ENCODE measurements at places on chromosomes 2 and 18.

DNA sequence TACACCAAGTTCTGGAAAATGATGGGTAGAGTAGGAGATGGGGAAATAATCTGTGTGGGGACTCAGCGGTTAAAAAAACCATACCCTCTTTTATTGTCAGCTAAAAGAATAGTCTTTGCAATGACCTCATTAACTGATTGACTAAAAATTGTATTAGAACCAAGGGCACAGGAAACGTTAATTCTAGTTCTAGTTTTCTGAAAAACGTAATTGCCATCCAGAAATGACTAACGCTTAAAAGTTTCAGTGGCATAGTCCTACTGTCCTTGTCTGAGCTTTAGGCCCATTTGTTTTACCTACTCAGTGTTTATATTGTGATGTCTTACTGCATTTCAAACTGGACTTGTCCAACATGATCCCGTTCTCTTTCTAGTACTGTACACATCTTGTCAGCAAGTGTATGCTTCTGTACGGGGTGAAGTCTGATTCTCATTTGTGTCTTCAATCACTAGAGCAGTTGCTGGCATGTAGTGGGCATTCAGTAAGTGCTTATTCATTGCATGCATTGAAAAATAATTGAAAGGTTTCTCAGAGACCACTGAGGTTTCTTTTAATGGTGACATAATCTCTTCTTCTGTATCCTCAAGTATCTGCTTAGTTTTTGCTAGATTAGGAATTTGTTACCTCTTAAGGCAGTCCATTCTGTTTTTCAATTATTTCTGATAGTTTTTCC lies 81.5 kb downstream of the ZNF407 start:
- DNase-seq, result no peak

DNA sequence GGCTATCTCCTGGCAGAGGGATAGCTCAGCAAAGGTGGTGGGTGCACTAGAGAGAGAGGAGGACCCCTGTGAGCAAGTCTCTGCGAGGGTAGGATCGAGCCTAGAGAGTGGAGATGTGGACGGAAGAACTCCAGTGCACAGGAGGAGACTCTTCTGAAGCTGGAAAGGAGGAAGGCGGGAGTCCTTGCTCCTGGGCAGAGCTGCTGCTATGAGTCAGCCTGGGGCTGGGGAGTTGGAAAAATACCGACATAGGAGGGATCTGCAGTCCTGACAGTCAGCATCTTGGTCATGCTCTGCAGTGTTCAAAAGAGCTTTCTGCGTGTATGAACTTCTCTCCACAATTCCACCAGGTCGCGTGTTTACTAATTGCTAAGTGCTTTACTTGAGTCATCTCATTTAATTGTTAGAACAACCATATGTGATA lies 233.8 kb downstream of the LDLRAD4 start:
- peak; percentile 87 for DNase-seq

- DNase-seq, result no peak
These were observed 641.7 kb downstream of the CBLN2 start for GRCh38 chr18:71902482-71902881.

DNA sequence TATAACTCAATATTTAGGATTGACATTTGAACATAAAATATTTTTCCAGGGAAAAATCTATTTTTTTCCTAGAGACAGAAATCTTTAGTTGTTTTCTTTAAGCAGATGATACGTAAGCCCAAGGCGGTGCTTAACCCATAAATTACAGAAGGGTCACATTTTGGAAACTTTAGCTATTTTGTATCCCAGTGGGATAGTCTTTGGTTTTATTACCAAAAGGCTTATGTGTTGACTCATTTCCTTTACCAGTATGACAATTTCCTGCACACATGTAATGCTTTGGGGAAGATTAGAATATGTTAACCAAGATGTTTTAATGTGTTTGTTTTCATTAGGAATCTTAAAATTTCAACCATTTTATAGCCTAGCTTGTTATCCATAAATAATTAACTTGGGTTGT lies 24.8 kb downstream of the DYNC1I2 start:
- DNase-seq, result peak; percentile 91

- peak; percentile 62 for DNase-seq
These were observed 64.6 kb downstream of the COLEC12 start for GRCh38 chr18:435940-436339.

DNA sequence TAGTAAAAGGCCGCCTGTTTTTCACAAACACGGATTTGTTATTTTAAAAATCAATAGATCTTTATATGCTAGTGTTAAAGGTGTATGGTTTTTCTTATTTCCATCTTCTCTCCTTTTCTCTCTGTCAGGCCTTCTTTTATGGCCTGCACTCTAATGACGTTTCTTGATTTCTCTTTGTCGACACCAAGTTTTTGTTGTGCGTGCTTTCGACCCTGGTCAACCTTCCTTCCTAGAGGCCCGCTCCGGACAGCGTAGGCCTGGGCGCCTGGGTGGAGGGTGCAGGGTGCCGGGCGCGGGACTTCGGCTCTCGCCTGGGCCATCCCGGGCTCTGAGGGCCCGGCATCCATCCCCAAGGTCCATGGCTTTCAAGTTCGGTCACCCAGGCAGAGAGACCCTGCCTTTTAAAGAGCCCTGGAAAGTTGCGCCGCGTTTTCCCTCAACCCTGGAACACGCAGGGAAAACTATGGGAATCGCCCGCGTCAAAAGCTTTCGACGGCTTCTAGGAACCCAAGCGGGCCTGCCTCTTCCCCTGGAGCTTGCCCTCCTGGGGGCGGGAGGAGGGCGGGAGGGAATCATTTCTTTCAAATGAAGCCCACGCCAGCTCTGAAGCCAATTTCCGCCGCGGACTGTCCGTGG lies 4.1 kb upstream of the SATB2 start:
- DNase-seq, result no peak

DNA sequence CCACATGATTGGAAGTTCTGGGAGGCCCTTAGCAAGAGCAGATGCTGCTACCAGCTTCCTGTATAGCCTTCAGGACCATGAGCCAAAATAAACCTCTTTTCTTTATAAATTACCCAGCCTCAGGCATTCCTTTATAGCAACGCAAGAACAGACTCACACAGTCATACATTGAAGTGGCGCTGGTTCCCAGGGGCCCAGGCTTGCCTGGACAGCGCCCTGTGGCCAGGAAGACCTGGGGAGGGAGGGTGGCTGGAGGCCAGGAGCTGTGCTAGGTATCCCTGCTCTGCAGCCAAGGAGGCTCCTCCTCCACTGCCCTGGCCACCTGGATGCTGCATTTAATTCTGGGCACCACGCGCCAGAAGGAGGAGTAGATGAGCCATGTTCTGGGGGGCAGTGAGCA lies 98.1 kb downstream of the AGAP1 start:
- DNase-seq, result peak; percentile 55

Measured in fibroblast of skin of back (primary cell).